Activated T-cell treated with anti-CD3 and anti-CD28 coated beads, Interleukin-2, amount 50 U/mL, for 72 hours (primary cell): ENCODE measurements at places on chromosomes 1 and 21.
A peak's percentile ranks its signal among the peaks of the same experiment; 100 is the strongest.

DNA sequence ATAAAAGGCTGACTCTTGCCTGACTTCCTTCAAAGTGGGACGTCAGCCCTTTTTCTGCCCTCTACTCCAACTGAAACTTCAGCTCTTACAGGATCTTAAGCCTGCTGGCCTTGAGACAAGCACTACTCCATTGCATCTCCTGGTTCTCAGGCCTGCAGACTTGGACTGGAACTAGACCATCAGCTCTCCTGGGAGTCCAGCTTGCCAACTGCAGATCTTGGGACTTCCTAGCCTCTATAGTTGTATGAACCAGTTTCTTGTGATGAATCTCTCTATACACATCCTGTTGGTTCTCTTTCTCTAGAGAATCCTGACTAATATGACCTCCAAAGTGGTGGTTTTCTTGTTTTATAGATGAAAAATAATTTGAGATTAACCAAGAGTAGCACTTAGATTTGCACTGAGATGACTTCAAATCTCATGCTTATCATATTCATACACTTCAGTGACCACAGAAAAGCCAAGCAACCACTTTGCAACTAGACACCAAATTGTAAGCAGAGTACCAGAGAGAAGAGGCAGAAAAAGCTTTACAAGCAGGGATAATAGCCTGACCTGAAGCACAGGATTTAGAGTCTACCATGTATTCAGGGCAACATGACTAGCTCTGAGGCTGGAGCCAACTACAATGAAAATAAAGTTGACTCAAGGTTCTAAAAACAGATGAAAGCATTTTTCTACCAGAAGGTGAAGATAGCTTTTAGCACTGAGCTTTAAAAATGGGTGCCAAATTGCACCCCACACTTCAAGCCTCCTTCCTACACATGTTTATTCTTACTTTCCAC, 661.3 kb upstream of the USP24 start:
- DNase-seq: no peak

GRCh38 chr1:202462342-202463076, 114.0 kb downstream of the PPP1R12B start:
- no peak for DNase-seq

- no peak for DNase-seq
These were observed 6.8 kb downstream of the RGS8 start for GRCh38 chr1:182677397-182678098.

- peak; percentile 31 for DNase-seq
These were observed 403.7 kb downstream of the SIPA1L2 start for GRCh38 chr1:232226197-232226712.

DNA sequence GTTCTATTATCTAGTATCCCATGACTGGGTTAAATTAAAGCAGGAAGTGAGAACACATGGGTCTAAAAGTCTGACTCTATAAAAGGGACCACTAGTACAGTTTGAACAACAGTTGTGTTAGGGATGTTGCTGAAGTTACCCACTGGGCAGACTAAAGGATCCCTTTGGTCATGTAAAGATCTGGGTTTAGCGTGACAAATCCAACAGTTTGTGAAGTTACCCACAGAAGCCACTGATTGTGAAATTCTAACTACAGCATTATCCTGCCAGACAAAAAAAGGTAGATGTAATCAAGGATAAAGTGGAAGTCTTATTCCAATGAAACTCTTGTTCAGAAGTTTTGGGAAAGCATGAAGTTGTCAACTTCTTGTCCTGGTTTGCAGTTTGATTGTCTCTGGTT, 5.7 kb downstream of the QSOX1 start:
- no peak for DNase-seq

- no peak for DNase-seq
These were observed 48.1 kb upstream of the WNT2B start for GRCh38 chr1:112460615-112461014.

- no peak for DNase-seq
These were observed 236.9 kb upstream of the VAMP3 start for GRCh38 chr1:7534061-7534825.
